ENCODE measurements at places on chromosomes 3 and 15. TPM values are rescaled to one million over a fixed set of nuclear protein-coding genes. Genes with fewer than 3 reads are reported as not detected.

The CPLX3 gene
- total RNA-seq = not detected

The C3orf18 gene
- 5.0 TPM for total RNA-seq

The AMT gene
- 1.2 TPM for total RNA-seq

DNA sequence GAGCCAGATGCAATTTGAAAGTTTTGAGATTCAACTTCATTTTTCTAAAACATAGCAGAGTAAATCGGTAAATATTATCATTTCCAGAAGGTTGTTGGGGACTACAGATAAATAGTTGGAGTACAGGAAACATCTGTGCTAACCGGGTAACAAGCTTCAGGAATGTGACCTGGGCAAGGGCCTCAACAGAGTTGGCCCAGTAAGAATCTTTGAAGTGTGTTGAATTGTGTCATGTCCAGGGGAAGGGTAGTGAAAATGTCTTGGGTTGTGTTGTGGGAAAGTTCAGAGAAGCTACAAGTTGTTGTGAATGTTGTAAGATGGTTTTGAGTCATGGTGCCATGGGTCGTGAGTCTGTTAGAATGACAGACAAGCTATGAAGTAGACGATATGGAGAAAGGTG lies 35.7 kb downstream of the SQOR start:
- no peak for DNase-seq

The PLXND1 gene
- total RNA-seq = 21.9 TPM

DNA sequence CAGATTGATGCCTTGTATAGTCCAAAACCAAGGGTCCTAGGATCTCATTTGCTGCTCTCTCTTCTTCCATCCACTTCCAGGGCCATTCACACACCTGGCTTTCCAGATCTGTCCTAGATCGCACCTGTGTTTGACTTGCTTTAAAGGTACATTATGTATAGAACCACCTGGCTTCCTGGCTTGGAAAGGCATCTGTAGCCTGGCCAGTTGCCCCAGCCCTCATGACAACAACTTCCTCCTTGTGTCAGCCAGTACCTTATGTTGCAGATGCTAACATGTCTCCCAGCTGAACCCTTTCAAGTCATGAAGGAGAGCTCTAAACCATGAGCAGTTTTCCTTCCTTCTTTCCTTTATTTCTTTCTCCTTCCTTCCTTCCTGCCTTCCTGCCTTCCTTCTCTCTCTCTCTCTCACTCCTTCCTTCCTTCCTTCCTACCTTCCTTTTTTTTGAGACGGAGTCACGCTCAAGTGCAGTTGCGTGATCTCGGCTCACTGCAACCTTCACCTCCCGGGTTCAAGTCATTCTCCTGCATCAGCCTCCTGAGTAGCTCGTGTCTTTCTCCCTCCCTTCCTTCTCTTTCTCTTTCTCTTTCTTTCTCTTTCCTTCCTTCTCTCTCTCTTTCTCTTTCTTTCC lies 2.5 kb upstream of the HTR3C start:
- DNase-seq = no peak

Data from MG63 (cell line).